Naive B cell (primary cell): ENCODE measurements at places on chromosomes 1 and 21. TPM values are rescaled to one million over a fixed set of nuclear protein-coding genes. Genes with fewer than 3 reads are reported as not detected.

- no peaks in the 10 kb centered on the region for H3K27me3 ChIP-seq
- H3K27ac ChIP-seq, result no peak overlapping the region
- H3K36me3 ChIP-seq, result no peaks in the 10 kb centered on the region
- peaks cover 5% of the 10 kb centered on the region for H3K4me1 ChIP-seq
- H3K4me3 ChIP-seq, result no peak overlapping the region
- DNase-seq, result no peak
These were observed 19.8 kb downstream of the PLA2G2D start for GRCh38 chr1:20099533-20099932.

DNA sequence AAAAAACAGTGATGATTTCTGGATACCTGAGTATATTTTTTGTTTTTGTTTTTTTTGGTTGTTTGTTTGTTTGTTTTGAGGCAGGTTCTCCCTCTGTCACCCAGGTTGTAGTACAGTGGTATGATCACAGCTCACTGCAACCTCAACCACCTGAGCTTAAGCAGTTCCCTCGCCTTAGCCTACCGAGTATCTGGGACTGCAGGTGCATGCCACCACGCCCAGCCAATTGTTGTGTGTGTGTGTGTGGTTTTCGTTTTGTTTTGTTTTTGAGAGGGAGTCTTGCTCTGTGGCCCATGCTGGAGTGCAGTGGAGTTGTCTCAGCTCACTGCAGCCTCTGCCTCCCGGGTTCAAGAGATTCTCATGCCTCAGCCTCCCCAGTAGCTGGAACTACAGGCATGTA, 55.3 kb upstream of the RCC1 start:
- H3K4me3 ChIP-seq, result no peak overlapping the region
- no peak for DNase-seq
- H3K4me1 ChIP-seq, result peaks cover 25% of the 10 kb centered on the region
- H3K27me3 ChIP-seq, result no peaks in the 10 kb centered on the region
- peak overlapping the region; percentile 10 for H3K27ac ChIP-seq
- no peaks in the 10 kb centered on the region for H3K36me3 ChIP-seq

GRCh38 chr1:30984165-30984889, 75.8 kb upstream of the SDC3 start:
- H3K4me1 ChIP-seq, result peaks cover 45% of the 10 kb centered on the region
- no peaks in the 10 kb centered on the region for H3K27me3 ChIP-seq
- no peak overlapping the region for H3K4me3 ChIP-seq

GRCh38 chr1:17162941-17163340, 42.0 kb upstream of the PADI1 start:
- H3K4me1 ChIP-seq, result peaks cover 5% of the 10 kb centered on the region
- H3K4me3 ChIP-seq, result no peak overlapping the region
- peaks cover 34% of the 10 kb centered on the region for H3K27me3 ChIP-seq

GRCh38 chr1:239386453-239387303, at the start of gene CHRM3:
CHRM3 (plus strand) TSS chr1:239386568; CDS start chr1:239907452, 520,884 bp downstream.
- no peak within 1 kb of the TSS for H3K4me3 ChIP-seq
- peaks cover 49% of the 10 kb centered on the region for H3K27me3 ChIP-seq
- H3K36me3 ChIP-seq, result no peaks in the 10 kb centered on the region
- DNase-seq, result no peak
- no peak within 1 kb of the TSS for H3K27ac ChIP-seq

GRCh38 chr1:24803987-24804530, 58.8 kb downstream of the CLIC4 start:
- no peak for DNase-seq
- H3K36me3 ChIP-seq, result no peaks in the 10 kb centered on the region
- H3K27me3 ChIP-seq, result no peaks in the 10 kb centered on the region
- no peak overlapping the region for H3K4me3 ChIP-seq
- no peak overlapping the region for H3K27ac ChIP-seq

GRCh38 chr1:1629430-1630190, 2.4 kb upstream of the MMP23B start:
- peaks cover 4% of the 10 kb centered on the region for H3K27me3 ChIP-seq
- peak; percentile 65 for DNase-seq
- no peaks in the 10 kb centered on the region for H3K36me3 ChIP-seq
- peak overlapping the region; percentile 76 for H3K4me3 ChIP-seq

DNA sequence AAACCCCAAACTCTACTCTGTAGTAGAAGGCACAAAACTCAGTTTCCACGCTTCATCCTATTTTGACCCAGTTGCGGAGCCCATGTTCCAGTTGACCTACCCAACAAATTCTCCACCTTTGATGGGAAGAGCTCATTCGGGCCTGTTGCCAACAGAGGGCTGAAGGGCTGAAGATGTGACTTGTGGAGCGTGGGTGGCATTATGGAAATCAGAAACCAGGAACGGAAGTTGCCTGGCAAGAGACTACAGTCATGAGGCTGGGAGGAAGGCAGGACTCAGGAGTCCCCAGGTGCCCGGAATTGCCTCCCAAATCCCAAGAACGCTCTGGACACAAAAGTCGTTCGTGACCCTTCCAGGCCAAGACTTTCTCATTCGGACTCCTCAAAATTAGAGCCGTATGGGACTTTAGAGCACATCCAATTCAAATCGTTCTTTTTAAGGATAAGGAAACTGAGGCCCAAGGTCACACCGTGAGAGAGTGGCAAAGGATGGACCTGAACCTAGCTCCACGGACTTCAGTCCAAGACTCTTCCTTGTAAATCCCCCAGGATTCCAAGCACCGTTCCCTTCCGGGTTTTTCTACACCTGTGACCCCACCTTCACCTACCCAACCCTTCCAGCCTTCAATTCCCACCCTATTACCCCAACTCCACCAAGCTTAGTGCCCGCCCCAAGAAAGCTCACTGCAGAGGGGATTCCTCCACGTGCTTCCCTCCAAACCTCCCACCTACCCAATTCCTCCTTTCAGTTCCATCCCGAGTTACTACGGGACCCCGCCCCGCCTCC, 739 bp downstream of the SMG5 start:
- DNase-seq, result no peak
- H3K4me1 ChIP-seq, result peaks cover 42% of the 10 kb centered on the region
- H3K27me3 ChIP-seq, result no peaks in the 10 kb centered on the region
- no peaks in the 10 kb centered on the region for H3K36me3 ChIP-seq
- H3K27ac ChIP-seq, result peak overlapping the region; percentile 93

DNA sequence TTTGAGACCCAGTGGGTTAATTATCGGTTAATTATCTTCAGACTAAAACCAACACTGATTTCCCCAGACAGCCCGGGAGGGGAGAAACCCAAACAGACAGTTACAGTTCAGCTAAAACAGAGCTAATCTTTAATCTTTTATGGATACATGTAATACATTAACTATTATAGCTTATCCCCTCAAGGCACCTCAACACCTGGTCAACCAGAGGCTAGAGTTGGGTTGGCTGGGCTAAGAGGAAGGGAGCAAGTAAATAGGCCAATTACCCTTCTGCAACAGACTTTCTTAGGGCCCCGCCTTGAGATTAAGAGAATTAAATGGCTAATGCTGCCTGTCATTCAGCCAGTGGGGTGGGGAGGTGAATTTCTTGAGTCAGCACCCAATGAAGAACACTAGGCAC, 6.6 kb upstream of the MED18 start:
- peaks cover 11% of the 10 kb centered on the region for H3K4me1 ChIP-seq
- H3K27ac ChIP-seq, result no peak overlapping the region
- H3K27me3 ChIP-seq, result no peaks in the 10 kb centered on the region

- H3K27ac ChIP-seq, result no peak within 1 kb of the TSS
- DNase-seq, result no peak
- peaks cover 13% of the 10 kb centered on the region for H3K4me1 ChIP-seq
- no peak within 1 kb of the TSS for H3K4me3 ChIP-seq
- H3K27me3 ChIP-seq, result peaks cover 27% of the 10 kb centered on the region
These were observed at the start of gene PRELP for GRCh38 chr1:203475012-203475981. PRELP (plus strand) TSS chr1:203475806; CDS start chr1:203483185, 7,379 bp downstream.

DNA sequence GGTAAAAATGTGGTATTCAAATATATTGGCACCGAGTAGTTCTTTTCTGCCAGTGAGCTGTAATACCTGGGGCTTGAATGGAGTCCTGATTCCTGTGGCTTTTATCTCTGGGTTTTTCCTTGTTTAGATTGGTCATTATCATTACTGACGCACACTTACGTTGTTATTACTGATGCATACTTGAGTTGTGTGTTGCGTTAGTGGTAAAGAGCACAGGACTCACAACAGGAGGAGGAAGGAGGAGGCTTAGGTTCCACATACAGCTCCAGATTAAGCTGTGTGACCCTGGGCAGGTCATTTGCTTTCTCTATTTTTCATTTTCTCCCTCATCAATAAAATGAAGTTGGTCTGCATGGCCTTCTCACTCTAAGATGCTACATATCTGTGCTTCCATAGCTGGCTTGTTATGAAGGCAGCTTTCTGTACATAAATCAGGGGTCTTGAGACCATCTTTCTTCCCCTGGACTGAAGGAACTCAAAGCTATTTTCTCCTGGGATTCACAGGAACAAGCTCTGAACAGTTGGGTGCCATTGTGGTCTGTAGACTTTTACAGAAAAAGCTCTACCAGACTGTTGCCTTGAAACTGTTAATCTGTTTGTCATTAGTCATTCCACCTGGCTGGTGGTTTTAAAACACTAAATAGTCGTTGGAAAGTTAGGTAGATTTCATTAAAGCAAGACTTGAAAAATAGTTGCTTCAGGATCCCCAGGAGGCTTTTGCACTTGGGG, 5.6 kb downstream of the ARID1A start:
- no peak for DNase-seq
- no peak overlapping the region for H3K27ac ChIP-seq
- no peak overlapping the region for H3K4me3 ChIP-seq
- H3K36me3 ChIP-seq, result no peaks in the 10 kb centered on the region

DNA sequence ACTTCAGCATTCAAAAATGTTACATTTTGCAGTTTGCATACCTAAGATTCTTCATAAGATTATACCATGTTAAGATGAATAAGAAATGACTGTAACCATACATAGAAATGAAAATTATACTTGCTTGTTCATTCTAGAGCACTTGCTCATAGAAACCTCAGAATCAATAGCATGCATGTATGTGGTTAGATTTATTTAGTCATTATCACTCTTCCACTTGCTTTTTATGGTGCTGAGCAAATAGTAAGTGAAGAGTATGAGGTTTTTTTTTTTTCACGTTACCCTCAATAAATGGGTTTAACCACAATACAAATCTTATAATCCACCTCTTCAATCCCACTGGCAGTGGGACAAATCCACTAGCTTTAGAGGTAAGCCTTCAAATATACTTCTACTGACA, 84.7 kb downstream of the LRRC53 start:
- no peaks in the 10 kb centered on the region for H3K36me3 ChIP-seq
- H3K27ac ChIP-seq, result no peak overlapping the region
- DNase-seq, result no peak
- H3K4me3 ChIP-seq, result no peak overlapping the region
- H3K27me3 ChIP-seq, result no peaks in the 10 kb centered on the region
- no peaks in the 10 kb centered on the region for H3K4me1 ChIP-seq

GRCh38 chr1:176073524-176074157, 133.4 kb downstream of the COP1 start:
- peak; percentile 7 for DNase-seq
- H3K36me3 ChIP-seq, result peaks cover 31% of the 10 kb centered on the region
- H3K27me3 ChIP-seq, result no peaks in the 10 kb centered on the region
- no peak overlapping the region for H3K4me3 ChIP-seq

DNA sequence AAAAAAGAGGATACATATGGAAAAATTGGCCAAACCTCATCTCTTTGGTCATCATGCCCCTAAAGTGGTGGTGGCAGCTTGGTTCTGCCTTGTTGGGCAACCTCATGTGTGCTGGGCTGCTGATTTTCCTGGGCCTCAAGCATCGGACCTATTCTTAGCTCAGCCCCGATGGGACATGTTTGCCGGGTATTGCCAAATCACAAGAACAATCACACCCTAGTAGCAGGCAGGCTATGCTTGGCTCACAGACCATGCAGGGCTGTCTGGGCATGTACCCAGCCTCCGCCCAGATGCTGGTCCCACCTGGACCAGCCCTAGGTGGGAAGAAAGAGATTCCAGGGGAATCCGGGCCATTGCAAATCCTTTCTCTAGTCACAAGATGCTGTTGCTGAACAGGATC, 189.4 kb upstream of the FGGY start:
- H3K4me3 ChIP-seq, result no peak overlapping the region
- no peaks in the 10 kb centered on the region for H3K36me3 ChIP-seq
- DNase-seq, result no peak
- H3K27ac ChIP-seq, result no peak overlapping the region

DNA sequence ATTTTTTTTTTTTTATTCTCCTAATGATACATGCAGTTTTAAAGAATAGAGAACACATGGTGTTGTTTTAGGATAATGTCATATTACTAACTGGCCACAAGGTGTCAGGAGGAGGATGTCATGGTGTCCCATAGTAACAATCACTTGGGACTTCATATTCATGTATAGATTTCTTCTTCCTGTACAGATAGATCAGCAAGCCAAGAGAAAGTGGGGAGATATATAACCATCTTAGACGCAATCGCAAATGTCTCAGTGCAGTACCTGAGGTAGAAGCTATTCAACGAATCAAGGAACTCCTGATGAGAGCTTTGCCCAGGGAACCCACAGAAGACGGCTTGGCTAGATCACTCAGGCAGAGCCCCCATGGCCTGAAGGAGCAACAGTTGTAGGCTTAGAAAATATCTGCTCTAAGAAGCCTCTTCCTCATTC, 12.3 kb downstream of the OR2T11 start:
- no peak overlapping the region for H3K27ac ChIP-seq
- H3K4me3 ChIP-seq, result peak overlapping the region; percentile 0
- DNase-seq, result peak; percentile 45
- H3K4me1 ChIP-seq, result peaks cover 9% of the 10 kb centered on the region
- no peaks in the 10 kb centered on the region for H3K36me3 ChIP-seq

GRCh38 chr1:167297222-167298214, 76.8 kb downstream of the POU2F1 start:
- H3K4me1 ChIP-seq, result peaks cover 44% of the 10 kb centered on the region
- H3K27ac ChIP-seq, result peak overlapping the region; percentile 63
- DNase-seq, result no peak
- no peak overlapping the region for H3K4me3 ChIP-seq
- H3K36me3 ChIP-seq, result no peaks in the 10 kb centered on the region

DNA sequence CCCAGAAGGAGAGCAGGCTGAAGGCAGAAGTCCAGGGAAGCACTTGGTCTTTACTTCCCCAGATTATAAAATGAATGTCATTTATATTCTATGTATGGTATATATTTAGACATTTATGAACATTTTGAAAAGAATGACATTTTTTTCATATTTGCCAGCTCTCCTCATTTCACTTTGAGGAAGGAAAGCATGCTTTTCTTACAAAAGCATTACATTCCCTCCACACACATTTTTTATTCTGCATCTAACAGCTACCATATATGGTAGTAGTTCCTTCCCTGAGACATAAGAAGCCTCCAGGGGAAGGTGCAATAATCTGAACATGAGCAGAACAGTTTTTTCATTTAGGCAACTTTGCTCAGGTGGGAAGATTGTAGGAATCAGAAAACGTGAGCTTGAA, 94.0 kb downstream of the LRRC7 start:
- no peaks in the 10 kb centered on the region for H3K4me1 ChIP-seq
- DNase-seq, result no peak
- no peak overlapping the region for H3K4me3 ChIP-seq
- H3K36me3 ChIP-seq, result no peaks in the 10 kb centered on the region
- no peaks in the 10 kb centered on the region for H3K27me3 ChIP-seq

GRCh38 chr1:3685222-3685621, 32.9 kb downstream of the TP73 start:
- no peak overlapping the region for H3K4me3 ChIP-seq
- H3K27ac ChIP-seq, result no peak overlapping the region
- peaks cover 4% of the 10 kb centered on the region for H3K4me1 ChIP-seq

Gene SH2D1B
- polyA plus RNA-seq, result 0.32 TPM

Gene HES4
- polyA plus RNA-seq, result 0.45 TPM

Gene CIART
- not detected for polyA plus RNA-seq

Gene FOXO6
- 0.21 TPM for polyA plus RNA-seq

Gene B3GALT6
- polyA plus RNA-seq, result 12.4 TPM

Gene CATSPERE
- 1.0 TPM for polyA plus RNA-seq

Gene GRIK3
- polyA plus RNA-seq, result not detected

Gene LCE2C
- not detected for polyA plus RNA-seq

Gene TMCO2
- not detected for polyA plus RNA-seq

Gene SLAMF9
- polyA plus RNA-seq, result not detected
